ENCODE measurements at places on chromosomes 12 and 14.

GRCh38 chr14:54354968-54355641 is 41.7 kb upstream of the CDKN3 start:
- DNase-seq: no peak

DNA sequence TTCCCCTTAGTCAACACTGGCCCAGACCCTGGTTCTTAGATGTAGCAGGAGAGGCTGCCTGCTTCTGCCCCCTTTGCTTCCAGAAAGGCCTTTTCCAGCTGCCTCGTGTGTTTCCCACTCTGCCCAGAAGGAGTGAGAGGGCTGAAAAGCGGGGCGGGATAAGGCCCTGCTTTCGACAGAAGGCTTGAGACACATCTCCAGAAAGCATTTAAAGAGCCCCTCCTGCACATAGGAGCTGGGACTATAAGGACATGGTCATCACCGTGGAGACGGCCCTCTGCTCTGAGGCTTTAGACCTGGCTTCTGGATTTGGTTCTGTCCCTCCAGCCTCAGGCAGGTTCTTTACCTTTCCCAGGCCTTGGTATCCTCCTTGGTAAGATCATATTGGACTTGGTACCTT is 11.9 kb downstream of the CALM1 start:
- DNase-seq: no peak

DNA sequence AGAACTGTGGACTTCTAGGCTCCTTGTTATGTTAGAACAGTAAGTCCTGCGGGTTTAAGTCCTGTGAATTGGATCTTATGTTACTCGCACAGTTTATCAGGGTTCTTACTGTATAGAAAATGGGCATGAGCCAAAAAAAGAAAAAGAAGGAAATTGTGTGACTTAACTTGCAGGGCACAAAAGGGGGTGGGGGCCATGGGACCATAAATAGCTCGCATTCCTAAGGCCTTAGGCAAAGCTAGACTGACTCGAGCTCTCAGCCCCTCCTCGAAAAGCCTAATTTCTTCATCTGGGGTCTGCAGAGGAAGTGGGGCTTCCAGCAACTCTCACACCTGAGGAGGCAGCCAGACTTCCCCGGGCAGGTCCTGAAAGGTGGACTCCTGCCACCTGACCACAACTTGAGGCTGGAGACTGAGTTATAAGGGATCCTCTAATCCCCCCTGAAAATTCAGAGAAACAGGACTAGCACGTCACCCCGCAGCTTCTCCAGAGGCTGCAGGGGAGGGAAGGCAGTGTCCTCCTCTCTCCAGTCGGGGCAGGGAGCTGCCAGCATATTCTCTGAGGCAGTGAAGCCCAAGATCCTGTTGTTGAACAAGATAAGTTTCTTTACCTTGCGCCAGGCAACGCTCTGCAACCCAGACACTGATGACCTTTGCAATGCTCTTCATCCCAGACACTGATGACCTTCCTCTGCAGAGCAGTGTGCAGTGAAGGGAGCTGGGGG is 280.5 kb downstream of the PCNX1 start:
- no peak for DNase-seq

- DNase-seq: no peak
Observed at GRCh38 chr14:104602933-104603325, 1.6 kb downstream of the TMEM179 start.

- DNase-seq: no peak
Observed at GRCh38 chr12:63911341-63911740, 66.8 kb downstream of the SRGAP1 start.

DNA sequence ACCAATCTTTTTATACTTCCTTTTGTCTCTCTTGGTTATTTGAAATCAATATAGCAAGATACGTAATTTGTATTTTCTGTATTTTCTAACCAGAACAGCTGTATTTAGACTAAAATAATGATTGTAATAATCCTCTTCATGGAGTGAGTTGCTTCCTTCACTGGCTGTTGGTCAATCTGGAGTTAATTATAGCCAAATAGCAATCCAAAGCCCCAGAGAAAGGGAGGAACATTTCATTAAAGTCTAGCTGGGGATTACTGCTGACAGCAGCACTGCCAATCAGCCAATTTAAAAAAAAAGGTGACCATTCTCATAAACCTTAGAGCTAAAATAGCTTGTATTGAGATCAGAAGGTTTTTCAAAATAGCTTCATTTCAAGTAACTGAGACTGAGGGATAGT is 118.0 kb downstream of the TRHDE start:
- no peak for DNase-seq

DNA sequence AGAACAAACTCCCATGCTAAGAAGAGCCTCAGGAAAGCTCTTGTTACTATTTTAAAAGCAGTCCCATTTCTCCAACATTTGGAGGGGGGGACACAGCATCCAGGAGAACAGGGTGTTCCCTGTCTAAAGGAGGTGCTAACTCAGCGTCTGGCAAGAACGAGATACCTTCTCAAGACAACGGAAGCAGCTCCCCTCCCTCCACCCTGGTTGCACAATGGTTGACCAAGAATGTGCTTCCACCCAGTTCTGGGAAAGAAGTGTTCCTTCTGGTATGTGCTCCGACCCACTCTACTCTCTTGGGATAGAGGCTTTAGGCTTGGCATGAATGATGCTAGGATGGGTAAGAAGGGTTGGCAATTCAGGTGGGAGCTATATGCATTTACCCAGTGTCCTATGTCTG is 1.5 kb upstream of the KRT6A start:
- DNase-seq: no peak

DNA sequence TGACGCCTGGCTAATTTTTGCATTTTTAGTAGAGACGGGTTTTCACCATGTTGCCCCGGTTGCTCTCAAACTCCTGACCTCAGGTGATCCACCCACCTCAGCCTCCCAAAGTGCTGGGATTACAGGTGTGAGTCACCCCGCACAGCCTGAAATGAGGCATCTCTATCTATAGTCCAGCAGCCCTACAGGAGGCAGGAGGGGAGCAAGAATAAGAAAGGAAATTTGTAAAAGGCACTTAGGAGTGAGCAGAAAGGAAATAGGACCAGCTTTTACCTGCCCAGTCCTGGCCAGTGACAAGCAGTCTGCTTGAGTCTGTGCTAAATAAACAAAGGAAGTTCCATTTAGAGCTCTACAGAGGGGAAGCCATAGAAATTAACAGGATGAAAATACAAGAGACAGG is 15.0 kb upstream of the PSMA6 start:
- DNase-seq: no peak

- no peak for DNase-seq
Observed at GRCh38 chr12:39369756-39370155, 73.2 kb downstream of the KIF21A start.

DNA sequence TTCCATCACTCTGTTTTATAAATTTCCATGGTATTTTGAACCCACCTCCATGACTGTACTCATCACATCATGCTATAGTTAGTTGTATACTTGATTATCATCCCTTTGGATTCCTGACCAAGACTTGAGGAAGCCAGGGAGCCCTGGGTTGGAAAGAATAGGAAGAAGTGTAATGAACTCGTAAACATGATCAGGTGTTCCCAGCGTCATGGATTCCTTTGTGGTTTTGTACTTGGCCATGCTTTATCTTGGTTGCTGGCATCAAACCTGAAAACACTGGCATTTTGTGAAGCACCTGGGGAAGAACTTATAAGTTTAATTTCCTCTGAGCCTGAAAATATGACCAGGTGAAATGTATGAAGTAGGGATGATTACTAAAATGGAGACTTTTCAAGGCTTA is 76.4 kb downstream of the CHST11 start:
- no peak for DNase-seq

DNA sequence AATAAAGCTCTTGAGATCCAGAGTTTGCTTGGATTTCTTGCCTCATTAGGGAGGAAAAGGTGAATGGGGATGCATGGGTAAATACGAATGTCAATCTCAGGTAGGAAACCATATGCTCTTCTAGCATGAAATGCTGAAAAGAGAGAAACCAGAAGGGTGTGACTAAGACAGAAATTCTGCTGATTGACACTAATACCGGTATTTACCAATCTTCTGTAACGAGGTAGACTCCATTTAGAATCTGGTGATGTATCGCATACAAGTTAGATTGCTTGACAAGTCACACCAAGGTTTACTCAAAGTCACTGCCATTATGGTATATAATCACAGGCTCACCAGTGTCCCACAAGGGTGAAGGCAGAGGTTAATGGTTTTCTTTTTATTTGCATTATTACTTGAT is 337.9 kb downstream of the NRXN3 start:
- no peak for DNase-seq

- DNase-seq: peak; percentile 87
Observed at GRCh38 chr12:11568762-11569478, 80.6 kb upstream of the ETV6 start.

DNA sequence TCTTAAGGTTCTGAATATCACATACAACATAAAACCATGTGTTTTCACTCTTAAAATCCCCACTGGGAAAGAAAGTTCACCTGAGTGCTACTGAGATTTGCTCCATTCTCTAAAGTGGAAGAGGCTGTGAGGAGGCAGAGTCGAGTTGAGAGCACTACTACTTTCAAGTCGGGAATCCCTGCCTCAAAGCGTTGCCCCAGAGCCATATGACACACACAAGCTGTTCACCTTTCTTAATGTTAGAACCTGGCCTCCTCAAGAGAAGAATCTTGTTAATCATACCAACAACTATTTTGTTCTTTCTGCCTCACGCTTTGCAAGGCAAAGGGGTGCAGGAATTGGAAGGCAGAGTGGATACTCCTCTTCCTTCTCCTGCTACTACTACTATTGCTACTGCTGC is 149.7 kb upstream of the DAAM1 start:
- DNase-seq: no peak

DNA sequence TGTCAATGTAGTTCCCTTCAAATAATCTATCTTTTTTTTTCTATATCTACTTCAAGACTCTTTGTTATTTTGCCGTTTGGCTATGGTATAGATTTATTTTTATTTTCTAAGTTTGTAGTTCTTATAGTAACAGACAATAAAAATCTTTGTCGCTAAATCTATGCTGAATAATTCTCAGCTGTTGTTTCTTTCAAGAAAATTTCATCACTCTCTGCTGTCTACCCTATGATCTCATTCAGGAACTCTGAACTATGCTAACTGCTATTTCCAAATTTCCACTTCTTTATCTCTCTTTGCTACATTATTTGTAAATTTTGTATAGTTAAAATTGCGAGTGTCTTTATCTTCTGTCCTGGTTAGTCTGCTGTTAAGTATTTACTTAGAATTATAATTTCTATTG is 353.6 kb downstream of the LRFN5 start:
- DNase-seq: no peak

DNA sequence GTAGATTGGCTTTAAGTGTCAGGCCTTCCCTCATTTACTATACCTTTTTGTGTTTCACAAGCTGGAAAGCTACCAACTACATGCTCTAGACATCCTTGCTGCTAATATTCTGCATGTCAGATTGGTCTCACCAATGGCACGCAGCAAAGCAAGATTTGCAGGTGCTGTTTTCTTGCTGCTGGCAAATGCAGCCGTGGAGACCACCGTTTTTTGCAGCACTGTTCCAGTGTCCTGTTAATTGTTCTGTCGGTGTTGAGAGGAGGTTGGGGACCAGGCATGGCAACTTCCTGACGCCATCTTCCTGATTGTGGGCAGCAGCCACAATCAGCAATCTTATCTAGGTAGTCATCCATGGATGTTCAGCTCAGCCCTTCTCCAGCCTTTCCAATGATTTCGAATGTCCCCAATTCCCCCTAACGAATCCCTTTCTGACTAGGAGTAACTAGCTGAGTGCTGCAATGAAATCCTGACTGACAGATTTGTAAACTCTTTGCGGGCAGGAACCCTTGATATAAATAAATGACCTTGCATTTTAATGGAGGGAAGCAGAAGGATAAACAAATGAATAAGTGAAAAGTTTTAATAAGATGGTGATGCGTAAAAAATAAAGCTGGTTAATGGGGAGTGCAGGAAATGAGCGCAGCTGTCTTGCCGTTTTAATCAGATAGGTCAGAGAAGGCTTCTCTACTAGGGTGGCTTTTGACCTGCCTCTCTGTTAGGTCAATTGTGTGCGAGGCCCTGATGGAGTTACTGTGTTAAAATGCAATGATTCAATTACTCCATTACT is 574 bp upstream of the CRADD start:
- DNase-seq: no peak

DNA sequence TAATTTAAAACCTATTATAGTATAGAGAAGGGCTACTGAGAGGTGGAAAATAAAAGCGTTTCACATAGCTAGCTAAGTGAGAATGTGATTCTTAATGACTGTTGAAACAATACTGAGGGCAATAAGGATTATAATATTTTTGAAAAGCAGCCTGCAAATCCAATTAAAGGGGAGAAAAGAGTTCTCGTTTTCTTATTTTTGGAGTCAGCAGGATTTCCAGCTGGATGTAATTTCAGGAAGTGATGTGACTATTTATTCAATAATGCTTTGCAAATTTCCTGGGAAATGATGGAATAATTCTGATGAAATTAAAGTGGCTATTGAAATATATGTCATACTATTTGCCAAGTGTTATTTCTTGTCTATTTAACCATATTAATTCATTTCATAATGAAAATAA is 279.1 kb downstream of the AEBP2 start:
- no peak for DNase-seq

DNA sequence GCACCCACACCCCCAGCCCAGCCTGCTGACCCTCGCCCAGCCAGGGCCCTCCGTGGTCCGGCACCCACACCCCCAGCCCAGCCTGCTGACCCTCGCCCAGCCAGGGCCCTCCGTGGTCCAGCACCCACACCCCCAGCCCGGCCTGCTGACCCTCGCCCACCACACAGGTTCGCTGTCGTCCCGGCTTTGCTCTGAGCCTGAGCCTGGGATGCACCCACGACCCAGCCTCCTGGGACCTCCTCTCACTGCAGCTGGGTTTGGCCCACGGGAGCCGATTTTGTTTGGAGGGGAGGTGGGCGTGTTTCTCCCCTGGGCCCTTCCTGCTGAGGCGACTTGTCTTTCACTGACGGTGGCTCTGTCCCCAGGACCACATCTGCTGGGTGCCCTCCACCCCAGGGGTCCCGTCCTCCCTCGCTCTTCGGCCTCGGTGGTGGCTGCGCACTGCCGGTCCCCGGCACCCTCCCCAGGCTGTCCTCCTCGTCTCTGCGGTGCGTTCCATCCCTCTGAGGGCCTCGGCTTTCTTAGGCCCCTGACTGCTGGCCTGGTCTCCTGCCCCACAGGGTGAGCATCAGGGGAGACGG is 83.8 kb downstream of the GALNT9 start:
- DNase-seq: no peak

GRCh38 chr14:105711841-105712460 is 185.6 kb downstream of the TMEM121 start:
- no peak for DNase-seq

DNA sequence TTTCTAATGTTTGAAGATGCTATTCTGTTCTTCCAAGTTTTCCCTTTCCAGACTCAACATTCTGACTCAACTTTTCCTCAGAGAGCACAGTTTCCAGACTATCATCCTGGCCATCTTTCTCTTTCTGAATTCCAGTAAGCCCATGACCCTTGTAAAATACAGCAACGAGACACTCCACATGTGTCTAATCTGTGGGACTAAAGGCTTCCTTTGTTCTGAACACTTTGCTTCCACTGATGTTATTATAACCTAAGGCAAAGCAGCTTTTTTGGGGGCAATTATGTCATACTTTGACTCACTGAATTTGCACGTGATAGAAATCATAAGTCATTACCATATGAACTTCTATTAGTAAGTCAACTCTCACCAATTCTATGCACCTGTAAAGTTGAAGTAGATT is 6.3 kb upstream of the ART4 start:
- no peak for DNase-seq

- DNase-seq: no peak
Observed at GRCh38 chr12:90337018-90337417, 618.0 kb downstream of the CCER1 start.

Measured in GM12864 (cell line).